ENCODE measurements at places on chromosomes 5 and 9.

DNA sequence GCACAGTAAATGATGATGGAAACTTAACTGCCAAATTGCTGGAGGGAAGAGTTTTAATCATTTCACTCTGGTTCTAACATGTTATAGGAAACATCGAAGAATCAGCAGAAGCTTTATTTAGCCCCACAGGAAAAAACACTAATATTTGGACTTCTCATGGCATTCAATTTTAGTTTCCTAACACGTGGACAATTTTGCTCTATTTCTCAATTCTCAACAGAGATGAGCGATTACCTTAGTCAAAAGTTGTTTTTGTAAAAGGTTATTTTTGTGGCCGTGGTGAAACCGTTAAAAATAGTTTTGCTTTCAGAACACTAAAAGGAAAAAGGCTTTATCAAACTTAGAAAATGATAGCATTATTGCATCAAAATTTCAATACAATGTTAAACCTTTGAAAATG lies 235.2 kb downstream of the PLK2 start:
- no peak for DNase-seq

DNA sequence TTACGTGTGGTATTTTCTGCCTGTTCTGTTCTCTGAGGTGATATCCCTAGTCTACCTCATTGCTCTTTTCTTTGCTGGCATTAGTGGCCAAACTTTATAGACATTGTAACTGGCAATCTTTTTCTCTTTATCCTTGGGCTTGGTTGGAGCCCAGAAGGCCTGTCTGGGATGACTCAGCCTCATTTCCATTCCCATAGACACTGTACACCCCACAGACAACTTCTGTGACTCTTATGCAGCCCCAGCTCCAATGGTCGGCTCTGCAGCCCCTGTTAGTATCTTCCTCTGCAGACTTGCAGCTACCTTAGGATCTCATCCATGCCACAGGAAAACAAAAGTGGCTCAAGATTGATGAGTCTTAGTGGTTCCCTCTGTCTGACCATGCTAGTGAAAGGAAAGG lies 79.8 kb downstream of the CFAP95 start:
- no peak for DNase-seq

GRCh38 chr5:2295476-2295875 lies 412.8 kb upstream of the IRX4 start:
- DNase-seq = no peak

DNA sequence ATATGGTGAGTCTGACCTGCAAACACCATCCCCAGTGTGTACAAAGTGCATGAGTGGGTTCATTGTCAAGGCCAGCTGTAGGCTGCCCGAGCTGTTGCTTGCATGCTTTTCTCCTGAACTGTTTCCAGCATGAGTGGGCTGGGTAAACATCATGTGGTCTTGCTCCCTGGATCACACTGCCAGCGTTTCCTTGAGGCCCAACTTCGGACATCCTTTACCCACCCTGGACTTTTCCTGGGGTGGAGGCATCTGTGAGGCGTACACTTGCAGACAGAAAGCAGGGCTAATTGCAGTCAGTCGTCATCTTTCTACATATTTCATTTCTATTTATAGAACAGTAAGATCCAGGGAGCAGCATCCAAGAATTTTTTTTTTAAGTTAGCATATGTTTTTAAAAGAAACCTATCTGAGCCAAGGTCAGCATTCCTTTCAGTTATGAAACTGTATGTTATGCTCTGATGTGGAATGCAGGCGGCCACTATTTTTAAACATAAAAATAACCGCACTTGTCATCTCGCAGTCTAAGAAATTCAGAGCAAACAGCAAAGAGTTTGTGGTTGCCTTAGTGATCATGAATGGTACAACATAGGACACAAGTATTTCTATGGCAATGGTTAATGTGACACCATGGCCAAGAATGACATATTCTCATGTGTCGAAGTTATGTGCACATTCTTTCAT lies 106.5 kb upstream of the DMRT1 start:
- no peak for DNase-seq

DNA sequence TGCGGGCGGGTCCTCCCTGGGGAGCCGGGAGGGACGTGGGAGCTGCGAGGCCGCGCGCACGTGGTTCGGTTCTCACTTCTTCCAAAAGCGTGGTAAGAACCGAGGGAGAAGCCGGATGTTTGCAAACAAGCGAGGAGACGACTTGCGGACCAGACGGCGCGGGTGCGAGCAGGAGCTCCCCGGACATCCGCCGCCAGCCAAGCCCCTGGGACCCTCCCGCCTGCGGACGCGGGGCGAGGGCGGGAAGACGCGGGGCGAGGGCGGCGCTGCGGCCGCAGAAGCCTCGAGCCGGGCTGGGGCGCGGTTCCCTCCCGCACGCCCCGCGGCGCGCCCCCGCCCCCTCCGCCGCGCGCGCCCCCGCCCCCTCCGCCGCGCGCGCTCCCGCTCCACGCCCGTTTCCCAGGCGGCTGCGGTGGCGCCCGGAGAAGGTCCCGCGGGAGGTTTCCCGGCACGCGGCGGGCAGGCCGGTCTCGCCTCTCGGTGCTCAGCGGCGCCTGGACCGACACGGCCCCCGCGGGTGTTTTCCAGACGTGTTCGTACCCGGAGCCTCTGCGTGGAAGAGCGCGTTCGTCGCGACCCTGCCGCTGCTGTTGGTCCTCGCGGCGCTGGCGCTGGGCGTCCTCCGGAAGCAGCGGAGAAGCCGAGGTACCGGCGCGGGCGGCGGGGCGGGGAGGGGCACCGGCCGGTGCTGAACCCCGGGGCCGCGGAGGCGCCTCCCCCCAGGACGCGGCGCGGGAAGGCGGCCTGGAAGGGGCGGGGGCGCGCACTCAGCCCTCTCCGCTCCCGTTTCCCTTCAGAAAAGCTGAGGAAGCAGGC lies 12.8 kb downstream of the BTNL9 start:
- DNase-seq = no peak

DNA sequence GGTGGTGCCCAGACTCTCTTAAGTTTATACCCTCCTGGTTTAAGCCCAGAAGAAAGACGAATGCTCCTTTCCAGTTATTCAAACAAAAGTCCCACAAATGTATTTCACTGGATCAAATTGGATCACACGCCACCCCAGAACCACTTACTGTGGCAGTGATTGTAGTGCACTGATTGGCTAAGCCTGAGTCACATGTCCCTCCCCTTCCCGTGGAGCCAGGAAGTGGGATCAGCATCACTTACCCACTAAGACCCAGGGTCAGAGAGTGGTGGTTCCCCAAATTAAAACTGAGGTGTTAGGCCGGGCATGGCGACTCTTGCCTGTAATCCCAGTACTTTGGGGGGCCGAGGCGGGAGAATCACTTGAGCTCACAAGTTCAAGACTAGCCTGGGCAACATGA lies 29.5 kb upstream of the CCDC180 start:
- DNase-seq = no peak

DNA sequence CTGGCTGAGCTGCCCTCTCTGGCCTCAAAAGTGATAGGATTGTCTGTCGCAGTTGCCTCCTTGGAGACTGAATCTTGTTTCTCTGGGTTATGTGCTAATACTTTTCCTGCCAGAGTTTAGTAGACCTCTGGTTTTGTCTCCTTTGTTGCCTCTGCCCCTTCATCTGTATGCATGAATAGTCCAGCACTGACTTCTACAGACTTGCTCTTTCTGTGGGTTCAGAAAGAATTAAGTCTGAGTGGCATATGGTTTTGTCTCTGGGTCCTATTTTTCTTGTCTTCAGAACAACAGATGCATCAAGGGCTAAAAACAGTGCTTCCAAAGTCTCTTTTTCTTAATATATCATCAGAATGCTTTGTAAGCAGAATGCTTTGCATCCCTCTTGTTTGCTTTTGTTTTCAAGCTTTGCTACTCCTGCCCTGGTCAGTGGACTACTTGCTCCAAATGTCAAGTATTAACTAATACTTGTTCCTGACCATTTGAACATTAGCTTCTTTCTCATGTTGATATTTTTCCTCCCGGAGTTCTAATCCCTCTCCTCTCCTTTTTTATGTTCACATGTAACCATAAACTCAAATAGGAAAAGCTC lies 131.7 kb downstream of the UNC13B start:
- DNase-seq = no peak

DNA sequence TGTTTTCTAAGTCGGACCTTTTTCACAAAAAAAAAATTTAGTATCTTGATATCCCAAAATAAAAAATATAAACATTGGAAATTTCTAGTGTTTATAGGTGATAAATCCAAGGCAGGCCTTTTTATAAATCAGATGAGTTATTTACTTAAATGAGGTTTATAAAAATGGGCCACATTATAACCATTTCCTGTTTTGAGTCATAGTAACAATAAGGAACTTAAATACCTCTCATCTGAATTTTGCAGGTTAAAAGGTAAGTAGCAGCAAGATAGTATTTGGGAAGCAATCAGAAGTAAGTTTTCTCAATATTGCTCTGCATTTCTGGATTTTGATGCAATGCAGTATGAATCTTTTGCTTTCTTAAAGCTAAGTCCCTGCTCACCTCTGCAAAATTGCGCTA lies 3.9 kb downstream of the SPTAN1 start:
- DNase-seq = no peak

DNA sequence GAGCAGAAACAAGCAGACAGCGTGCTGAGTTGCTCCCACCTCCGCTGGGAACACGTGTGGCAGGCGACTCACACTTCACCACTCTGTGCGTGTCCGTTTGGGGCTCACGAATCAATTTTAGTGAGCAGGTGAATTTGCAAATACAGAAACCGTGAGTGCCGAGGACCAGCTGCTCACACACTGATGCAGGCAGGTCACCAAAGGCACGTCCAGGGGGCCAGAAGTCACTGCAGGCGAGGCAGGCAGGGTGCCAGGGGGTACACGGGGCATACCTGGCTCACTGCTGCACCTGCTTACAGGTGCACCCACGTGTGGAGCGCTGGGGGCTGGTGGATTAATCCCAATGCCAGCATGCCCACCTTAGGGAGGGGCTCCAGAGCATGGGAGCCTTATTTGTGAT lies 68.8 kb downstream of the ZNF354C start:
- no peak for DNase-seq

DNA sequence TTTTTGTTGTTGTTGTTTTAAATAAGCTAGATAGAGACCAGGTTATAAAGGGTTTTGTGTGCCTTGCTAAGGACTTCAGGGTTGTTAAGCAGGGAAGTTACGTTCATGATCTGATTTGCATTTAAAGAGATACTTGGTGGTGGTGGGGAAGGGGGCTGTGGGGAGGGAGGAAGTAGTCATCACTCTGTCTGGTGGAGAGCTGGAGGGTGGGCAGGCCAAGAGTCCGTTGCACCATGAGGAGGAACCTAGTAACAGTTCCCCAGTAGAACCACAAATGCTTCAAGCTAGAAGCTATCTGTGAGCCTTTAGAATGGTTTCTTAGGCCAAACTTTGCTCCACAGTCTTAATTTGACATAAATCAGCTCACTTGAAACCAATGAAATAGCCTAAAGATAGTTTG lies 18.7 kb upstream of the ROPN1L start:
- no peak for DNase-seq

DNA sequence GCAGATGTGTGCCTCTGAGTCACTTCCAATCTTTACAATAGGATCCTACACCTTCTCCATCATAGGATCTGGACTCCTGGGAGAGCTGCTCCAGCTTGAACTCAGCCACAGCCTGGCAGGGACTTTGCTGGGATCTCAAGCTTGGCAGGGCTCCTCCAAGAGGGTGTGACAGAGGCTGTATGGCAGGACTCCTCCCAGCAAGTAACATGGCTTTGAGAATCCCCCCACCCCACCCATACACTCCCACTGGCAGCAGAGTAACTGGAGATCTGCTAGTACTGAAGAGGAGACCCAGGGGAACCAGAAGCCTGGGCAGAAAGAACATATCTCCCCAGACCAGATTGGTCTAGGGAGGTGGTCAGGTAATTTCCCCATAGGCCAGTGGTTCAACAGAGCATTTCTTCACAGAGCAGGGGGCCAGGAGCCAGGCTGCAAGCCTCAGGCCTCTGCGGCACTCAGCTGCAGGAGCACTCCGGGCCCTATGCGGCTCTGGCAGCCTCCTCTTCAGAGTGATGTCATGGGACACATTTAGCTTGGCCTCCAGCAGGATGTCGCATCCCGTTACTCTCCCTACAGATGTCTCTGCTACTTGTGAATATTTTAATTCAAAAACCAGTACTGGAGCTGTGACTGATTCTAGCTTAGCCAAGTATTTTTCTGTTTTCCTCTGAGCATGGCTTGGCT lies 1.7 kb upstream of the ACSL6 start:
- no peak for DNase-seq

GRCh38 chr9:8365029-8365428 lies 565.5 kb upstream of the DMAC1 start:
- DNase-seq = no peak

DNA sequence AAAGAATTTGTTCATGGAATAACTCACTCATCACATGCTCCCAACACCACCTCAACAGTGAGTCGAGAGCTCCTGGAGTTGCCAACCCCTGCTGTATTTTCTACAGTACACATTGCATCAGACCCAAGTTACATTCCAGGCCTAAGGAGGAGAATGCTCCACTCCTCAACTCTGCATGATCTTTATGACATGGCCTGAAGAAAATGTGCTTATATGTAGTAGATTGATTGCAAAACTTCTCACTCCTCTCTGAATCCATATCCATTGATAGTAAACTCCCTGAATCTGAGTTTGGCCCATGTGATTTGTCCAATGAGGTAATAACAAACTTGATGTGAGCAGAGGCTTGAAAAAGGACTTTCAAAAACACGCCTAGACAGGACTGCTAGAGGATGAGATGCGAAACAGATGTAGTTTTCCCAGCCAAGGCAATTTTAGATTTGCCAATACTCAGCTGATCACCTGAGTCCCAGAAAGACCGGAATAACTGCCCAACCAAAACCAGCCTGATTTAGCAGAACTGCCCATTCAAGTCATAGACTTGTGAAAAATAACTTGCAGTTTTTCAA lies 29.0 kb upstream of the PAPPA start:
- DNase-seq = no peak

- DNase-seq = no peak
Observed at GRCh38 chr5:160379511-160379910, 9.1 kb upstream of the C1QTNF2 start.

GRCh38 chr5:116771466-116772151 lies 197.0 kb upstream of the SEMA6A start:
- DNase-seq = no peak

- DNase-seq = no peak
Observed at GRCh38 chr5:142587354-142587965, 98.4 kb downstream of the FGF1 start.

DNA sequence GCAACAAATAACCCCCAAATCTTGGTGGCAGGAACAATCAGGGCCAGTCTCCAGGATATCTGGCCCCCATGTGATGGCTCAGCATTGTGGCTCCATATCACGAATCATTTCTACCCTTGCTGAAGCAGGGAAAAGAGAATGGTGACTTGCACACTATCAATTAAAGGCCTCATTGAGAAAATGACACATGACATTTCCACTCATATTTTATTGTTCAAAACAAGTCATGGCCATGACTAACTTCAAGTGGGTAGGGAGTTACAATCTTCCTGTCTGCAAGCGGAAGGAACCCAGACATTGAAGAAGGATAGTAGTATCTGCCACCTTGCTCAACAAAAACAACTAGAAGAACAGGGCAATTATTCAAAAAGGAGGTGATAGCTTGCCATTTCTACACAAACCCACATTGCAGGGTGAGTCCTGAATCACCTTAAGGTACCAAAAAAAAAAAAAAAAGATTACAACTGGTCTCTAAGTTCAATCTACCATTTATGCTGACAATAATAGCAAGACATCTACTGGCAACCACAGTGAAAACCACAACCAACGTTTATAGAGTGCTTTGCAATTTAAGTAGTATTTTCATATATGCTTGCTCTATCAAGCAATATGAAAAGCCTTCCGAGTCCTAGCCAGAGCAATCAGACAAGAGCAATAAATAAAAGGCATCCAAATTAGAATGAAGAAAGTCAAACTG lies 186.7 kb upstream of the DAPK1 start:
- no peak for DNase-seq

- no peak for DNase-seq
Observed at GRCh38 chr5:156794687-156795086, 55.4 kb upstream of the PPP1R2B start.

Data from stimulated activated CD8-positive, alpha-beta memory T cell treated with anti-CD3 and anti-CD28 coated beads, Interleukin-4, amount 100 ng/mL, for 24 hours (primary cell).